ENCODE measurements at places on chromosomes 4 and X.

DNA sequence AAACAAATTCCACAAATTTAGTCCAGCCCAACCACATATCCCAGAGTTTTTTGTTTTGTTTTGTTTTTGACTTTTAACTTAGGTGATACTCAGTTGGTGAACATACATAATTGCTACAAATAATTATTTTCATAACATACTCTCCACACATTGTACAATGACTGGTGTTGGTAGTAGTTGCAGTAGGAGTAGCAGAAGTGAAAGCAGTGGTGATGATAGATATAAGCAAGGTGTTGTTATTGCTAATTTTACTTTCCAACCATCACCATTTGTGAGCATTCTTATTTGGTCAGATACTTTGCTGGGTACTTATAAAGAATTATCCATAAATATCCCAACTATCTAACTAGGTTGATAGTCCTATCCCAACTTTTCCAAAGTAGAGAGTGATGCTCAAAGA, 47.3 kb downstream of the ARHGAP24 start:
- no peak for DNase-seq

GRCh38 chr4:21092531-21092930, 392.3 kb downstream of the PACRGL start:
- no peak for DNase-seq

GRCh38 chr4:186228514-186228894, 1.2 kb downstream of the KLKB1 start:
- no peak for DNase-seq

GRCh38 chrX:41559235-41560052, 112.3 kb downstream of the NYX start:
- DNase-seq = no peak

Data from NCI-H82 (cell line).